Colonic mucosa (tissue), 4 donors: ENCODE measurements at places on chromosomes 7 and 10. TPM values are rescaled to one million over a fixed set of nuclear protein-coding genes. Genes with fewer than 3 reads are reported as not detected.
A peak's percentile ranks its signal among the peaks of the same experiment; 100 is the strongest.

GNG11 gene
- 2.1 TPM for total RNA-seq

NRCAM gene
- total RNA-seq: 1.1 TPM

TRPV5 gene
- not detected for total RNA-seq

LIPN gene
- total RNA-seq: not detected

NACAD gene
- total RNA-seq: 1.0 TPM

DNA sequence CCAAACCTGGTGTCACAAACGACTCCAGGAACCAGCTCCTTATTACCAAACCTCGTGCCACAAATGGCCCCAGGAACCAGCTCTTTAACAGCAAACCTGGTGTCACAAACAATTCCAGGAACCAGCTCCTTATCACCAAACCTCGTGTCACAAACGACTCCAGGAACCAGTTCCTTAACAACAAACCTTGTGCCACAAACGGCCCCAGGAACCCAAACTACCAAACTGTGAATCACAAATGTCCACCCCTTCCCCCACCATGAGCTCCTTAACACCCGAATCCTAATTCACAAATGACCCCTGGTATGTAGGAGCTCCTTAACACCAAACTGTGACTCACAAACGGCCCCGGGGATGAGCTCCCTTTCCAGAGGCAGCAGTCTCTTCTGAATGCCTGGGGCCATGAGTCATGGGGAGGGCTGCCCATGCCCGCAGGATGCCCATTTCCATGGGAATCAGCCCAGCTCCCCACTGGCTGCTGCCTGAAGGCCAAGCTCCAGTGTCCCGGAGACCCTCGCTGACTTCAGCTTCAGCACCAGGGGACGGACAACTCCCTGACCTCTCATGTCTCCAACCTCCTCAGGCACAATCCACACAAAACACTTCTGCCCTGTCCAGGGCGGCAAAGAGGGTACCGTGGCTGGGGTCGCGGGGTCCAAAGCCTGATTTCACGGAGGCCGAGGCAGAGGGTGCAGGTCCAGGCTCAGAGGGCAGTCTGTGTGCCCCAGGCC lies 213.1 kb downstream of the ELFN1 start:
- no peaks in the 10 kb centered on the region for H3K36me3 ChIP-seq
- no peak overlapping the region for H3K27ac ChIP-seq
- no peak for DNase-seq
- no peaks in the 10 kb centered on the region for H3K27me3 ChIP-seq
- H3K4me3 ChIP-seq: no peak overlapping the region

GRCh38 chr7:93030605-93031225 lies 87.1 kb downstream of the SAMD9 start:
- H3K4me3 ChIP-seq: no peak overlapping the region
- H3K27ac ChIP-seq: no peak overlapping the region
- H3K27me3 ChIP-seq: no peaks in the 10 kb centered on the region
- no peaks in the 10 kb centered on the region for H3K4me1 ChIP-seq
- DNase-seq: no peak

DNA sequence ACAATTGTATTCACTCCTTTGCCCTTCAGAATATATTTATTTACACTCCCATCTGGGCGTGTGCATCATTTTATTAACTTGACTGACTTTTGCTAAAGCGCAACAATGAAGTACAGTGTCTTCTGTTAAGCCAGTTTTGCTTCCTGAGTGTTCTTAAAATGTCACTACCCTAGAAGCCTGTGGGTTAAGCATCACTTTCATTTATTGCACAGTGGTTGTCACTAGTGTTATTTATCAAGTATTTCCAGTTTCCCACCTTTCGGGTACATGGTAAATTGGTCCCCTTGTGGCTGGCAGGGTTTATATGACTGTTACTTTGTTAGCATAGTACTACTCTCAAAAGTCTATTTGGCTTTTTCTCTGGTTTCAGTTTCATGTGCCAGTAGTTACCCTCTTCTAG lies 3.3 kb downstream of the HILPDA start:
- H3K4me3 ChIP-seq: no peak overlapping the region
- H3K27me3 ChIP-seq: no peaks in the 10 kb centered on the region
- DNase-seq: no peak
- no peaks in the 10 kb centered on the region for H3K4me1 ChIP-seq
- H3K27ac ChIP-seq: no peak overlapping the region

DNA sequence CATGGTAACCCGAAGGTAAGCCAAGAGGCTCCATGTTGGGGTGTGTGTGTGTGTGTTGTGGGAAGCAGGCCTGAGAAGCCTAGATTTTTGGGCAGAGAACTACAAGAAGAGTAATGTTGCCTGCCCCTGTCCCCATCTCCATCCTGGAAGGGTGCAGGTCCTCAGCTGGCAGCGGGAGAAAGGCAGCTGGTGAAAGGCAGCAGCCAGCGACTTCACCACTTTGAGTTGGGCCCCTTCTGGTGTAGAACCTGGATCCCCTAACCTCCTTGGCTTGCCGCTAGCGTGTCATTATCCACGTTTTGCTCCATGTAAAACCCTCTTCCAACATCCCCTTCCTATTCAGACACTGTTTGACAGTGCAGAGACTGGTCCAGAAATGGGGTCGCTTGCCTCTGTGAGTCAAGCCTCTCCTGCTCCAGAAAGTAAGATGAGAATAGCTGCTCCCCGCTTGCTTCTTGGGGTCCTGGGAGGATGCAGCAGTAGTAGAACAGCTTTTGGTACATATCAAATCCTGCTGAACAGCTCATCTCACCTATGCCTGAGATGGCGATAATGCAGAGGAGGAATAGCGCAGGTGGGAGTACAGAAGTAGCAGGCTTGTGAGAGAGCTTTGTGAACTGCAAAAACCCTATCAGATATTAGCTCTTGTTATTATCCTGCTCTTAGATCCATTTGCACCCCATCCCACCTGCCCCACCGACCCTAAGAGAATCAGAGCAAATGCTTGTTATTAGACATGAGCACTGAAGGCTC lies 22.1 kb upstream of the CDH23 start:
- no peak overlapping the region for H3K4me3 ChIP-seq
- no peak for DNase-seq
- no peaks in the 10 kb centered on the region for H3K27me3 ChIP-seq
- H3K36me3 ChIP-seq: no peaks in the 10 kb centered on the region

DNA sequence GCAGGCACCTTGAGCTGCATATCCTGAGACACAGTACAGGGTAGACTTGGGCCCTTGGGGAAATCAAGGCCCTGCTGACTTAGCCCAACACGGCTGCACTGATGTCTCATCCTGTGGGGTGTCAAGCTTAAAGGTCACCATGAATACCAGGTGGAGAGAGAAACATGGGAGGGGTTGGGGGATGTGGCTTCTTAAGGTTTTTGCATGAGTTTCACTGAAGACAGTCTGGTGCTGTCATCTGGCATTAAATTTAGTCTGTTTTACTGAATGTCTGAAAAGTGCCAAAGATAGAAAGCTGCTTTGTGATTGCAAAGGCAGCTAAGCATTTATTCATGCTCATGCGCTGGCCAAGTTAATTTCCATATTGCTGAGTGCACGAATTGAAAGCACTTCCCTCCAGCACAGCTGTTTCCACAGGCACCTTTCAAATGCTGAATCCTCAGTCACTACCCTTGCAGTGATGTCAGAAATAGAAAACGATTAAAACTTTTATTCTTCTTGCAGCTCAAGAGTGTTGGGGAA lies 102.1 kb downstream of the OSBPL3 start:
- H3K4me3 ChIP-seq: no peak overlapping the region
- no peaks in the 10 kb centered on the region for H3K4me1 ChIP-seq
- DNase-seq: no peak
- H3K36me3 ChIP-seq: no peaks in the 10 kb centered on the region
- no peaks in the 10 kb centered on the region for H3K27me3 ChIP-seq
- no peak overlapping the region for H3K27ac ChIP-seq

DNA sequence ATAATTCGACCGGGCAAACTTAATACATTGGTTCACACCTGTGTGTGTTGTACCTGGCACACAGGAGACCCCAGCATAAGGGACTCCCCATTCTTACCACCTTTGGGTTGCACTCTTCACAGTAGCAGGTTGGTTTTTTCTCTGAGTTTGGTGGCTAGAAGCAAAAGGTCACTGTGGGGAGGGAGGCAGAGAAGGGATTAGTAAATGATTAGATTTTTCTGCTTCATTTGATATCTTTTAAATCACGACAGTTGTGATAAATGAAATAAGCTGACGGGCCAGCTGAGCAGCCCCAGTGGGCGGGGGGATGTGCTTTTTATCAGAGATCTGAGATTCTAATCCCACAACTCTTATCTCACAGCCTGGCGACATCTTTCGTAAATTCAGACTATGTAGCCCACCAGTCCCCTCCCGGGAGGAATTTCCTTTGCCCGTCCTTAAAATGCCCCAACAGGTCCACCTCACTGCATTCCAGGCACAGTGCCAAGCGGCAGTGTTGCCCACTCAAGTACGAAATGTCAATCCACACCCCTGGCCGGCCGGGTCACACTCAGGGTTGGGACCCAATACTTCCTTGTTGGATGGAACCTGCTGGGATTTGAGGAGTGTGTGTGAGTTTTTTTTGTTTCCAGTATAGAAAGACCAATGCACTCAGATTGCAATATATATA lies 10.5 kb upstream of the KCP start:
- peaks cover 3% of the 10 kb centered on the region for H3K27me3 ChIP-seq
- no peaks in the 10 kb centered on the region for H3K4me1 ChIP-seq
- no peaks in the 10 kb centered on the region for H3K36me3 ChIP-seq
- DNase-seq: no peak

DNA sequence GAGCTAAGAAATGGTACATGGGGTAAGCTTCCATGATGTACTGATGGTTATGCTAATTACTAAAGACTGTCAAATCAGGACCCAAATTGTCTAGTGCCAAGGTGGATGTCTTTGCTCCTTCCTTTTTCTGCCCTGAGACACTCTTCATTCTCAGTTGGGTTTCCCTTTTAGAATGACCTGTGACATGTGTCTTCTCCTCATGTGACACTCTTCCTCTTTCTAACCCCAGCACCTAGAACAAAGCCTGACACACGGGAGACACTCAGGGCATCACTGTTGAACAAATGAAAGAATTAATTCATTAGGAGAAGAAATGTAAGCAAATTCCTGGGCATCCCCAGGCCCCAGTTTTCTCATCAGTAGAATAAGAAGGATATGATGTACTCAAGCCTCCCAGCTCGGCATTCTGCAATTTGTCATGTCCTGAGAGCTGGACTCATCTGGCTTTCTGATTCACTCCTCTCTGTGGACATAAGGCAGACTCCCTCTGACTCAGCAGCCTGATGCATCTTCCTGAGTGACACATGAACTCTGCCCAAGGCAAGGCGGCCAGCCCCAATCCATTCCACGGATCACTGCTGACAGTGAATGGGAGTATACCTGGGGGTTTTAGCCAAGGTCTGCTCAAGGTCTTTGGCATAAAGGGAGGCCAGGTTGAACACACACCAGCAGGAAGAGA lies 473.8 kb downstream of the KCNMA1 start:
- H3K27ac ChIP-seq: no peak overlapping the region
- DNase-seq: peak; percentile 61
- H3K4me1 ChIP-seq: peaks cover 10% of the 10 kb centered on the region
- no peak overlapping the region for H3K4me3 ChIP-seq

DNA sequence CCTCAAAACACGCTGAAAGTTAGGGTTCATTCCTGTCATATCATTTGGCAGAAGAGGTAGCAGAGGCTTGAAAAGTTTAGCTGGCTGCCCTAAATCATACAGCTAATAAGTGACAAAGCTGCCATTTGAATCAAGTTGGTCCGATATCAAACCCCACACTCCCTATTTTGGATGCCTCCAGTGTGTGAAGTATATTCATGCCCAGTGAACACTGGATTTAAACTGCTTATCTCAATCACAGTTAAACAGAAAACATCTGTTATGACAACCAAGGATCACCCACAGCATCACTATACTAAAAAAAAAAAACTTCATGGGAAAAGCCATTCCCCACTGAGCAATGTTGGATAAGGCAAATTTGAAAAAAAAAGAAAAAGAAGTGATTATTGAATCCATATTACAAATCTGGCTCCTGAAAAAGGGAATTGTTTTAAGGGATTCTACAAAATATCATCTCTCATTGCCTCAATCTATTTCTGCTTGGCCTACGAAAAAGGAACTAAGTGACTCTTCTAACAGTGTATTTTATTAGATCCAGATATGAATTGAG lies 48.3 kb downstream of the ABCB1 start:
- no peak overlapping the region for H3K27ac ChIP-seq
- no peaks in the 10 kb centered on the region for H3K4me1 ChIP-seq
- no peak overlapping the region for H3K4me3 ChIP-seq
- DNase-seq: no peak
- H3K27me3 ChIP-seq: no peaks in the 10 kb centered on the region

- H3K27me3 ChIP-seq: no peaks in the 10 kb centered on the region
- no peak overlapping the region for H3K27ac ChIP-seq
- H3K36me3 ChIP-seq: no peaks in the 10 kb centered on the region
- H3K4me3 ChIP-seq: no peak overlapping the region
- no peaks in the 10 kb centered on the region for H3K4me1 ChIP-seq
- DNase-seq: no peak
Measured at GRCh38 chr7:116653204-116653603, 18.8 kb upstream of the MET start.

DNA sequence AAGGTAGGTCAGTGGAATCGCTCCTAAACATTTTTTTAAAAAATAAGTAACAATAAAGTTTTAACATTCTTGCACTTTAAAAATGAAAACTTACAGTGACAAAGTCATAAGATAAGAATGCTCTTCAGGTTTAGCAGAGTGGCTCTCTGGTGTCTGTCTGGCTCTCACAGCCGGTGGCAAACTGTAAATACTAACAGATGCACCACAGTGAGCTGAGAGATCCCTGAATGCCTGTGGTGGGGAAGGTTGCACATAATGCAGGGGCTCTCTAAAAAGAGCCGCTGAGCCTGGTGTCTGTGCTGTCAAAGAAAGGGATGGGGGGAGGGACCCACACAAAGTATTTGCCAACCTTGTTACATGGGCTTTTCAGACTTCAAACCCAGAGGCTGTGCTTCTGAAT lies 498.3 kb downstream of the CCSER2 start:
- H3K27ac ChIP-seq: no peak overlapping the region
- H3K36me3 ChIP-seq: no peaks in the 10 kb centered on the region
- no peak overlapping the region for H3K4me3 ChIP-seq
- H3K4me1 ChIP-seq: no peaks in the 10 kb centered on the region

- DNase-seq: no peak
- H3K4me3 ChIP-seq: no peak overlapping the region
- no peaks in the 10 kb centered on the region for H3K4me1 ChIP-seq
- no peak overlapping the region for H3K27ac ChIP-seq
Measured at GRCh38 chr10:1516492-1517165, 220.7 kb downstream of the ADARB2 start.

- no peaks in the 10 kb centered on the region for H3K27me3 ChIP-seq
- H3K4me3 ChIP-seq: no peak overlapping the region
- no peak overlapping the region for H3K27ac ChIP-seq
- H3K4me1 ChIP-seq: no peaks in the 10 kb centered on the region
- H3K36me3 ChIP-seq: peaks cover 9% of the 10 kb centered on the region
- no peak for DNase-seq
Measured at GRCh38 chr10:124683814-124684213, 60.4 kb downstream of the FAM53B start.

- H3K4me3 ChIP-seq: no peak overlapping the region
- H3K4me1 ChIP-seq: no peaks in the 10 kb centered on the region
- no peak overlapping the region for H3K27ac ChIP-seq
- no peaks in the 10 kb centered on the region for H3K27me3 ChIP-seq
Measured at GRCh38 chr7:34622771-34623250, 35.2 kb upstream of the NPSR1 start.
